Suprapubic skin (tissue), 4 donors: ENCODE measurements at places on chromosomes 4 and X. TPM values are rescaled to one million over a fixed set of nuclear protein-coding genes. Genes with fewer than 3 reads are reported as not detected.

Gene AFP
- not detected for total RNA-seq

Gene SUPT20HL2
- not detected for total RNA-seq

Gene HTRA3
- total RNA-seq = 8.6 TPM

Gene MUC7
- 1.7 TPM for total RNA-seq

Gene NR0B1
- total RNA-seq = not detected

Gene FAM133A
- total RNA-seq = not detected

Gene MAGIX
- 4.9 TPM for total RNA-seq

Gene BEX2
- 16.4 TPM for total RNA-seq

Gene CENPVL3
- total RNA-seq = not detected

Gene GUCY1A1
- 11.7 TPM for total RNA-seq

Gene CXCL6
- total RNA-seq = not detected

Gene HAND2
- total RNA-seq = 0.96 TPM

Gene MGARP
- total RNA-seq = 0.60 TPM

Gene DTHD1
- total RNA-seq = not detected

Gene UGT2B7
- 1.5 TPM for total RNA-seq

Gene NEUROG2
- not detected for total RNA-seq

Gene P2RY4
- 7.0 TPM for total RNA-seq

Gene COL25A1
- total RNA-seq = 1.4 TPM

Gene TBCK
- 33.7 TPM for total RNA-seq

Gene F9
- total RNA-seq = 1.7 TPM

Gene SOD3
- 26.3 TPM for total RNA-seq

Gene CHRNA9
- not detected for total RNA-seq

Gene STS
- 5.4 TPM for total RNA-seq

Gene ITIH6
- not detected for total RNA-seq

Gene HSD17B13
- 1.3 TPM for total RNA-seq

Gene NAA11
- not detected for total RNA-seq

Gene GLRB
- total RNA-seq = 0.87 TPM

Gene ABCE1
- total RNA-seq = 71.2 TPM

Gene SPANXN4
- total RNA-seq = not detected

Gene MAGEB17
- not detected for total RNA-seq

Gene CCDC160
- 0.34 TPM for total RNA-seq

Gene DUSP9
- 0.19 TPM for total RNA-seq

Gene SPATA18
- 11.5 TPM for total RNA-seq

Gene BMX
- total RNA-seq = 1.9 TPM

Gene TLR6
- total RNA-seq = 6.4 TPM

Gene OTUD6A
- not detected for total RNA-seq

Gene TCP11X2
- not detected for total RNA-seq

Gene GAGE12F
- total RNA-seq = not detected

Gene XAGE1B
- not detected for total RNA-seq

Gene ARAP2
- total RNA-seq = 108 TPM

Gene DAPP1
- 14.6 TPM for total RNA-seq

Gene CXCL3
- not detected for total RNA-seq

Gene CLIC2
- total RNA-seq = 9.2 TPM

Gene MAP3K15
- not detected for total RNA-seq

Gene GAGE12J
- not detected for total RNA-seq

Gene CT45A5
- not detected for total RNA-seq

Gene UGT2B15
- total RNA-seq = not detected

Gene SPANXA1
- not detected for total RNA-seq

Gene SH3RF1
- 18.1 TPM for total RNA-seq

Gene PPEF2
- total RNA-seq = not detected

Gene DUSP21
- total RNA-seq = not detected

Gene RXFP1
- total RNA-seq = 0.19 TPM

Gene MAGEC3
- not detected for total RNA-seq

Gene BST1
- 2.2 TPM for total RNA-seq

Gene FGFRL1
- 11.3 TPM for total RNA-seq

Gene LGI2
- 0.72 TPM for total RNA-seq

Gene PAGE2
- not detected for total RNA-seq

Gene CRLF2
- 0.31 TPM for total RNA-seq

Gene CYLC1
- total RNA-seq = not detected
